Posterior cingulate gyrus (tissue), 11 donors: ENCODE measurements at places on chromosomes 2 and 18.

DNA sequence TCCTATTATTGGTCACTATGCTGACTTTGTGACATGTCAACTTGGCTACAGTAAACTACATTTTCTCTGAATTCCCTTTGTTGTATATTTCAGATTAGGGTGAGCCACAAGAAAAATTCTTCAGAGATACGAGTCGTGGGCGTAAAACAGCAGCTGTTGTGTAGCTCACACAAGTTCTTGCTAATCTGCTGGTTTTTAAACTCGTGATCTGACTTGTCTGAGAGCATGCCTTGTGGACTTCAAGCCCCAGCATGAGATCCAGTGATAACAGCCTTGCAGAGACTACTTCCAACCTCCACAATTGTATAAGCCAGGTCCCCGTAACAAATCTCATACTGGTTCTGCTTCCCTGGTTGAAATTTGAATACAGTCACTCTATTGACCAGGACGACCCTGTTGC lies 259.8 kb upstream of the LYPD1 start:
- no peak for DNase-seq

DNA sequence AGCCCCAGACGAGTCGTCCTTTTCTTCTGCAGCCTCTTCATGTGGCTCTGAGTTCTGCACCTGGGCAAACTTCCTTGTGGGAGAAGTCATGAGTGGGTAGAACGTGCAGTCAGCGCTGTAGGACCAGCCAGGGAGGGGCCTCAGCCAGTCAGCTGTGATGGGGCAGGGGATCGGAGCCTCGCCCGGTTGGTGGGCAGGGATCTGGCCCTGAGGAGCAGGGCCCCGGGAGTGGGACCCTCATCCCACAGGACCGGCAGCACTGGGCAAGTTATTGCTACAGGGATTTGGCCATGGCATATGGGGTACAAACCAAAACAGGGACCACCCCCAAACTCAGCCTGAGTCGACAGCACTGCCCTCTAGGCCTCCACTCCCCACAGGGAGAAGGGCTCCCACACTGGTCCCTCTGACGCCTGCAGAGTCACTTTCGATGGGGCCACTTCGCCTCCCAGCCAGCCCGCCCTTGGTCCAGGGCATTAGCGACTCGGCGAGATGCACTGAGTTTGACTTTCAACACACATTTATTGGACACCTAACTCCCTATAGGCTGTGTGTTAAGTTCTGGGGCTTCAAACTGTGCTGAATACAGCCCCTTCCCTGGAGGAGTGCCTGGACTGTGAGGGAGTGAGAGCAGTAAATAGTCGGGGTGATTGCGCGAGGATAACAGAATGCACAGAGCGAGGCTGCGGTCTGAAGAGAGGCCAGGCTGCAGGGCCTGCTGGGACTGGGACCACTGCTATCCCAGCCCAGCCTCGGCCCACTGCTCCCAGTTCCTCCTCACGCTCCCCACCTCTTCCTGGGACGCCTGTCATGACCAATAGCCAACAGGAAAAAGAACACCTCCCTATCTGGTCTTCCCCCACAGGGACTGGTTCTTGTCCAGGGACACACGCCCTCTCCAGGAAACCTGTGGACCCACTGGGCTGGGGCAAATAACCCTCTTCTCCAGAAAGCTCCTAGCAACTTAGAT lies 55.9 kb downstream of the SDC1 start:
- DNase-seq, result no peak

GRCh38 chr2:134201533-134201932 lies 52.3 kb upstream of the MGAT5 start:
- DNase-seq, result no peak

DNA sequence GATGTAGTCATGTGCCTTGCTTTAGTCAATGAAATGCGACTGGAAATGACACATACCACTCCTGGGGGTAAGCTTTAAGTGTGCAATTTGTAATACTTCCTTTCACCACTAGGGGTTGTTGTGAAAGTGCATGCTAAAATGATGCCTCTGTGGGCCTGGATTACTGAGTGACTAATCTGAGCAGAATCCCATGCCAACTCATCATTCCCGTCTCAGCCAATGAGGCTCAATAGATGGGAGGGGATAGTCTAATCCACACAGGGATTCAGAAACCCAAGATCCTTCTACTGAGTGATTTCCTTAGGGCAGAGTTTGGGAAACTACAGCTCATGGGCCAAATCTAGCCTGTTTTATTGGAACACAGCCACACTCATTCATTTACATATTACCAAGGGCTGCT lies 54.0 kb downstream of the HRH4 start:
- no peak for DNase-seq

DNA sequence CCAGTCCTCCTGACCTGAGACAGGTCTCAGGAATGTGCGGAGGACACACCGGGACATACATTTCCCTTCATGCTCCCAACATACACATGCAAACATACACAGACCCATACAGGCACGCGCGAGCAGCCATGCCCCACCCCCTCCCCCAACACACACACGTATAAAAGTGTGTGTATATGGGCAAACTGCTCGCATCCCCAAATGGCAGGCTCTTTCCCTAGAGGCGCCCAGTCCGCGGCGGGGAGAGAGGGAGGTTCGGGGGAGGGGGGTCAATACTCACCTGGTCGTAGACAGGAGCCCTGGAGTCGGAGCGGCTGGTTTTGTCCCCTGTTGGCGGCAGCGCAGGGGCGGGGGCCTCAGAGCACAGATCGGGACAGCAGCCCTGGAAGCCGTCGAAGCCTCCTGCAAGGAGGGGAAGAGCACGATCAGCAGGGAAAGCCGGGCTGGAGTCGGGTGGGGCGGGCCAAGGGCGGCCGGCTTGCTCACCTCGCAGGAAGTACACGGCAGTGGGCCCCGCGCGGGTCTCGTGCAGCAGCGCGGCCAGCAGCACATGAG lies 682 bp downstream of the DUSP2 start:
- no peak for DNase-seq
